ENCODE measurements at places on chromosomes 13 and 19.

- no peaks in the 10 kb centered on the region for H3K4me1 ChIP-seq
- H3K27me3 ChIP-seq = no peaks in the 10 kb centered on the region
- no peak overlapping the region for H3K4me3 ChIP-seq
- no peak overlapping the region for H3K27ac ChIP-seq
- H3K36me3 ChIP-seq = peaks cover 48% of the 10 kb centered on the region
- no peak for DNase-seq
Measured at GRCh38 chr13:77218274-77218673, 108.6 kb downstream of the MYCBP2 start.

- no peak overlapping the region for H3K4me3 ChIP-seq
- no peaks in the 10 kb centered on the region for H3K27me3 ChIP-seq
- H3K27ac ChIP-seq = no peak overlapping the region
- H3K4me1 ChIP-seq = no peaks in the 10 kb centered on the region
Measured at GRCh38 chr13:105412171-105412570, 1123.3 kb downstream of the EFNB2 start.

- DNase-seq = no peak
- no peak overlapping the region for H3K27ac ChIP-seq
- H3K4me3 ChIP-seq = no peak overlapping the region
- peaks cover 13% of the 10 kb centered on the region for H3K27me3 ChIP-seq
- no peaks in the 10 kb centered on the region for H3K36me3 ChIP-seq
Measured at GRCh38 chr13:51981355-51981754, 29.9 kb downstream of the ATP7B start.

DNA sequence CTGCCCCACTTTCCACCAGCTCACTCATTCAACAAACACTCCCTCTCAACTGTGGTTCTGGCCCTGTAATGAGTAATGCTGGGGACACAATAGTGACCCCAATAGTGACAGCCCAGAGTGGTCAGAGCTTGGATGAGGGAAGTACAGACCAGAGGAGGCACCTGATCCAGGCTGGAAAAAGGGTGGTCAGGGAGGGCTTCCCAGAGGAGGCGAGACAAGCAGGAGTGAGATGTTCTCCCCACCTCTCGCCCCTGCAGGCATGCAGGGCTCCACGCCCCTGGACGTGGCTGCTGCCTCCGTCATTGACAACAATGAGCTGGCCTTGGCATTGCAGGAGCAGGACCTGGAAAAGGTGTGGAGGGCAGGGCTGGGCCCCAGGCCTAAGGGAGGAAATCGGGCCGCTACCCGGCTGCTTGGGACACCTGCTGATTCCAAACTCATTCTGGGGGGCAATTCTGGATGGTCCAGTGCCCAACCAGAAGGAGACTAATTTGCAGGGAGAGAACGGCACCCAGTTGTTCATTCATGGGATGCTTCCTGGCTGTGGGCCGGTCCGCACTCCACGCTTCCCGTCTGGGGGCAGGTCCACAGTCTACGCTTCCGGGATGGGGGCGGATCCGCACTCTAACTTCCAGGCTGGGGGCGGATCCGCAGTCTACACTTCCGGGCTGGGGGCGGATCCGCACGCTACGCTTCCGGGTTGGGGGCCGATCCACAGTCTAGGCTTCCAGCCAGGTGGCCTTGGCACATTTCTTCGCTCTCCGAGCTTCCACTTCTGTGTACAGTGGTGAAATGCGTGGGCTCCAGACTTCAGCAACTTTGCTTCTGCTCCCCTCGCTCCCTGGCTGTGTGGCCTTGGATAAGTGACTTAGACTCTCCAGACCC, 63.4 kb downstream of the RYR1 start:
- H3K36me3 ChIP-seq = no peaks in the 10 kb centered on the region
- H3K4me1 ChIP-seq = no peaks in the 10 kb centered on the region
- no peak overlapping the region for H3K4me3 ChIP-seq
